Naive thymus-derived CD4-positive, alpha-beta T cell (primary cell): ENCODE measurements at places on chromosomes 12 and 14. TPM values are rescaled to one million over a fixed set of nuclear protein-coding genes. Genes with fewer than 3 reads are reported as not detected.
A peak's percentile ranks its signal among the peaks of the same experiment; 100 is the strongest.

GRCh38 chr12:115422845-115423545 lies 739.0 kb upstream of the TBX3 start:
- H3K27me3 ChIP-seq, result no peaks in the 10 kb centered on the region
- no peak for DNase-seq
- no peaks in the 10 kb centered on the region for H3K4me1 ChIP-seq
- no peaks in the 10 kb centered on the region for H3K36me3 ChIP-seq
- H3K4me3 ChIP-seq, result no peak overlapping the region

DNA sequence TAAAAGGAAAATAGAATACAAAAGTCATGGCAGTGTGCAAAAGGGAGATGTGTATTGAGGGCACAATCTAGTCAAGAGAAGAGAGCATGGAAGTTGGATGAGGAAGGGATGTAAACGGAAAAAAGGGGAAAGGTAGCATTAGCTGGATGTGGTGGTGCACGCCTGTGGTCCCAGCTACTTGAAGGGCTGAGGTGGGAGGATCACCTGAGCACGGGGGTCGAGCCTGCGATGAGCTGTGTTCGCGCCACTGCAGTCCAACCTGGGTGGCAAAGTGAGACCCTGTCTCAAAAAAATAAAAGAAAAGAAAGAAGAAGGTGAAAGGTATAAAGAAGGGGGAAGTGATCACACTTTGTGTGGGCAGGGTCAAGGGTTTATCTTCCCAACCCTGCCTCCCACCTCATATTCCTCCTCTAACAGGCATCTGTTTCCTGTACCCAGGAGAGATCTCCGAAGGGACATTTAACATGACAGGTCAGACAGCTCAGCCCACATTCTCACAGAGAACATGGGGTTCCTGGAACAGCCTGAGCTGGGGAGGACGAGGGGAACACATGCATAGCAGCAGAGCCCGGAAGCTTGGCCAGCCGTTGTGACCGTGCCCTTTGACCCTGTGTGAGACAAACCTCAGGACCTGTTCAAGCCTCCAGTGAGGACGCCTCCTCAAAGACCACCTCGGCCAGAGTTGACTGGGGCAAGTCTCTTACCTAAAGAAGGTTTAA lies 8.9 kb downstream of the RNASE11 start:
- H3K4me3 ChIP-seq, result no peak overlapping the region
- H3K4me1 ChIP-seq, result no peaks in the 10 kb centered on the region
- H3K27ac ChIP-seq, result no peak overlapping the region
- no peak for DNase-seq
- H3K27me3 ChIP-seq, result no peaks in the 10 kb centered on the region
- no peaks in the 10 kb centered on the region for H3K36me3 ChIP-seq

GRCh38 chr14:24251880-24252288 lies 9.5 kb upstream of the TINF2 start:
- no peak for DNase-seq
- H3K27me3 ChIP-seq, result no peaks in the 10 kb centered on the region
- no peaks in the 10 kb centered on the region for H3K4me1 ChIP-seq
- peaks cover 44% of the 10 kb centered on the region for H3K36me3 ChIP-seq
- no peak overlapping the region for H3K27ac ChIP-seq

- no peaks in the 10 kb centered on the region for H3K27me3 ChIP-seq
- no peaks in the 10 kb centered on the region for H3K36me3 ChIP-seq
- H3K27ac ChIP-seq, result peak overlapping the region; percentile 80
- peak; percentile 21 for DNase-seq
- peak overlapping the region; percentile 36 for H3K4me3 ChIP-seq
Measured at GRCh38 chr12:111596985-111597830, 1.9 kb downstream of the ATXN2 start.

GRCh38 chr12:76762601-76762980 lies 1.3 kb upstream of the ZDHHC17 start:
- H3K4me3 ChIP-seq, result no peak overlapping the region
- no peak for DNase-seq
- H3K36me3 ChIP-seq, result no peaks in the 10 kb centered on the region
- no peaks in the 10 kb centered on the region for H3K27me3 ChIP-seq
- H3K4me1 ChIP-seq, result peaks cover 13% of the 10 kb centered on the region

DNA sequence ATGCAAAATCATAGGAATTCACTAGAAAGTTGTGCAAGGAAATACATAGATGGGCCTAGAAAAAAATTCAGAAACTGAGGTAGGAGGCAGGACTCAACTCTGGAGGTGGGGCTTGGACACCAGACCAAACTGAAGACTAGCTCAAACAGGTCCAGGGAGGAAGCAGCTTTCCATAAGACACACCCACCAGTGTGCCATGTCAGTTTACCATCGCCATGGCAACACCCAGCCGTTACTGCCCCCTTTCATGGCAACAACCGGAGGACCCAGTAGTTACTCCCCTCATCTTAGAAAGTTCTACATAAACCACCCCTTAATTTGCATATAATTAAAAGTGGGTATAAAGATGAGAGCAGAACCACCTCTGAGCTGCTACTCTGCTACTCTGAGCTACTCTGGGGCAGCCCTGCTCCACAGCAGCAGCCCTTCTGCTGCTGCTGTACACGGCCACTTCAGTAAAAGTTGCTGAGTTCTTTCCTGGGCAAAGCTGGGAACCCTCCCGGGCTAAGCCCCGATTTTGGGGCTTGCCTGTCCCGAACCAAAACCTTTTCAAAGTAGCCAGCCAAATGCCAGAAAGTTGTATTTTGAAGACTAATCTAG lies 30.8 kb upstream of the NINJ2 start:
- no peak overlapping the region for H3K4me3 ChIP-seq
- no peak overlapping the region for H3K27ac ChIP-seq
- peaks cover 17% of the 10 kb centered on the region for H3K4me1 ChIP-seq
- DNase-seq, result no peak

DNA sequence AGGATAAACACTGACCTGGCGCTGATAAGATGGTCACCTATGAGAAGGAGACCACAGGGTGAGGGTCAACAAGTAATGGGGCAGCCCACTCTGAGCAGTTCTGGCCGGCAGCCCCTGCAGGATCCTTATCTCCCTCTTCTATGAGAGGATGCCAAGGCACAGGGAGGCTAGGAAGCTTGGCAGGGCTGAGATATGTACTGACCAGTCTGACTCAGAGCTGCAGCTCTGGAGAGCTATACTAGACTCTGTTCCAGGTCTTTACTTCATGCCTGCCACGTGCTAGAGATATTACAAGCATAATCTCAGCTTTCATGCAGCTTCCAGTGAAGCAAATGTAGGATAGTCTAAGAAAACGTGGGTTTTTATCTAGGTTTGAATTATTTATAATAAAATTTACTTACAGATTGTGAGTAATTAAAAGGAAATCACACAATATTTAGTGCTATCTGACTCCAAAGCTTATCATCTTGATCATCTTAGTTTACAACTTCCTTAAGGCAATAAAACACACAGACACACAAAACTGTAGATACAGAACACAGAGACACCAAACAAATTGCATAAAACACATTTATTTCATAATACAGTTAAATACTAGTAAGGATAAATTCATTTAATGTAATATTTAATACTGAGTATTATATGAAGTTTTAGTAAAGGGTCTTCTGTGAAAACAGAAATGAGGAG lies 32.3 kb downstream of the GIT2 start:
- H3K27ac ChIP-seq, result peak overlapping the region; percentile 19
- H3K36me3 ChIP-seq, result peaks cover 82% of the 10 kb centered on the region
- no peak overlapping the region for H3K4me3 ChIP-seq
- H3K27me3 ChIP-seq, result no peaks in the 10 kb centered on the region

DNA sequence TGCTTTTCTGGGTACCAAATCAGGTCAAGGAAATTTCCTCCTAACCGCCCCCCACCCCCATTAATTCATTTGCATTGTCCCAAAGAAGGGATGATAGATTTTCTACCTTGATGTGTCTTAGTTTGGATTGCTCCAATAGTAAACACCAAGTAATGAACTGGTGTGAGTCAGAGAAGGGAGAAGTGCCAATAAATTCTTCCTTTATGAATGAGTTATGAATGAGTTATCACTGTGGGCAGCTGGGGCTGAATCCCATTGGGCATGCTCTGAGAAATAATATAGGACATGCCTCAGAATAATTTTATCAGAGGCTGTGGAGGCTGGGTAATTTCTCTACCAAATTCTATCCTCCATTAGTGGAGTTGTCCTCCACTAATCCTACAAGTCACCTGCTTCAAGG lies 277.9 kb upstream of the FLRT2 start:
- no peak overlapping the region for H3K4me3 ChIP-seq
- no peak for DNase-seq
- no peak overlapping the region for H3K27ac ChIP-seq
- H3K36me3 ChIP-seq, result no peaks in the 10 kb centered on the region

- H3K27ac ChIP-seq, result peak overlapping the region; percentile 86
- H3K27me3 ChIP-seq, result no peaks in the 10 kb centered on the region
- peak overlapping the region; percentile 91 for H3K4me3 ChIP-seq
- DNase-seq, result no peak
Measured at GRCh38 chr14:73492043-73492552, 1.4 kb downstream of the RIOX1 start.

- H3K36me3 ChIP-seq, result no peaks in the 10 kb centered on the region
- H3K4me3 ChIP-seq, result no peak overlapping the region
- H3K4me1 ChIP-seq, result no peaks in the 10 kb centered on the region
- no peak for DNase-seq
- H3K27me3 ChIP-seq, result no peaks in the 10 kb centered on the region
- H3K27ac ChIP-seq, result no peak overlapping the region
Measured at GRCh38 chr14:22668417-22668816, 24.3 kb upstream of the OR6J1 start.

DNA sequence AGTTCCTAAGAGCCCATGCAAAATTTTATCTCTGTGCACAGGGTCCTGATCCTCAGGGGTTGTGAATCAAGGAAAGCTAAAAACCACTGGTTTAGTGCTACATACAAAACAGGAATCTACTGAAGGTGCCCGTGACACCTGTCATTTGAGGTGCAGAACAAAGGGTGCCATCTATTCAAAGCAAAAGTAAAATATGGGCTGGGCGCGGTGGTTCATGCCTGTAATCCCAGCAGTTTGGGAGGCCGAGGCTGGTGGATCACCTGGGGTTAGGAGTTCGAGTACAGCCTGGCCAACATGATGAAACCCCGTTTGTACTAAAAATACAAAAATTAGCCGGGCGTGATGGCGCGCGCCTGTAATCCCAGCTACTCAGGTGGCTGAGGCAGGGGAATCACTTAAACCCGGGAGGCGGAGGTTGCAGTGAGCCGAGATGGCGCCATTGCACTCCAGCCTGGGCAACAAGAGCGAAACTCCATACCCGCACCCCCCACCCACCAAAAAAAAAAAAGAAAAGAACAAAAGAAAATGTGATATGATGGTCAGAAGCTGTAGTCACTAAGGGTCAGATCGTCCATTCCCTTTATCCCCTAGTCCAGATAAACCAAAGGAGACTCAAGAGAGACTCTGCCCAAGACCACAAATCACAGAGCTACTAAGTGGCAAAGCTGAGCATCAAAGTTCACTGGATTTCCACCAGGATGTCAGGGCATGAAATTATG lies 3.4 kb downstream of the PPTC7 start:
- H3K27ac ChIP-seq, result peak overlapping the region; percentile 74
- no peaks in the 10 kb centered on the region for H3K27me3 ChIP-seq
- peak overlapping the region; percentile 42 for H3K4me3 ChIP-seq

DNA sequence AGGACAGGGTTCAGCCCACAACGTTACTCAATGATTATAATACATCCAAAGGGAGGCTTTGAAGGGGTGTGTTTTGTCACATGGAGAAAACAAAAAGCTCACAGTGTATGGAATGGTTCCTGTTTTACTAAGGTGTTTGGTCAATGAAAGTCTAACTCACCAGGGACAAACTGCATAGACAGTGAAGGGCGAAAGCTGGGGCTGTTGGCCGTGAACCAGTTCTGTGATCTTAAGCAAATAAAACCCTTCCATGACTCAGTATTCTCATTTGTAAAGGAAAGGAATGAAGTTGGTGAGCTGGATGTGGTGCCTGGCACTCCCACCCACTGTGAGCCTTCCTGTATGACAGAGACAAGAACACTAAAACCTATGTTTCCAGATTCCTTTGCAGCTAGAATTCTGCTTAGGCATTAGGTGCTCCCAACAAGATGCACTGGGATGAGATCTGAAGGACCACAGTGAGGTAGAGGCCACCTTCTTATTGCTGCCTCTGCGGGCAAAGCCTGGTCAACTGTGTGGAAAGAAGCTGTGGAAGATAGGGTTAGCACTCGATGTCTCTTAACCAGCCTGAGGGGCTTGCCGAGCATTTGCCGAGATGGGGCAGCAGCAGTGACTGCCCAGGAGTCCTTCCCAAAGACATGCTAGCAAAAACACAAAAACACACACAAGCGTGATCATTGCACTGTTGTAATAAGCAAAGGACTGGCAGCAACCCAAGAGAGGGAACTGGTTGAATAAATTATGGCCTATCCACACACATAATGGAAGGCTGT lies 48.5 kb downstream of the VCPKMT start:
- H3K27me3 ChIP-seq, result no peaks in the 10 kb centered on the region
- H3K27ac ChIP-seq, result no peak overlapping the region
- H3K4me3 ChIP-seq, result no peak overlapping the region
- DNase-seq, result no peak
- peaks cover 33% of the 10 kb centered on the region for H3K4me1 ChIP-seq

DNA sequence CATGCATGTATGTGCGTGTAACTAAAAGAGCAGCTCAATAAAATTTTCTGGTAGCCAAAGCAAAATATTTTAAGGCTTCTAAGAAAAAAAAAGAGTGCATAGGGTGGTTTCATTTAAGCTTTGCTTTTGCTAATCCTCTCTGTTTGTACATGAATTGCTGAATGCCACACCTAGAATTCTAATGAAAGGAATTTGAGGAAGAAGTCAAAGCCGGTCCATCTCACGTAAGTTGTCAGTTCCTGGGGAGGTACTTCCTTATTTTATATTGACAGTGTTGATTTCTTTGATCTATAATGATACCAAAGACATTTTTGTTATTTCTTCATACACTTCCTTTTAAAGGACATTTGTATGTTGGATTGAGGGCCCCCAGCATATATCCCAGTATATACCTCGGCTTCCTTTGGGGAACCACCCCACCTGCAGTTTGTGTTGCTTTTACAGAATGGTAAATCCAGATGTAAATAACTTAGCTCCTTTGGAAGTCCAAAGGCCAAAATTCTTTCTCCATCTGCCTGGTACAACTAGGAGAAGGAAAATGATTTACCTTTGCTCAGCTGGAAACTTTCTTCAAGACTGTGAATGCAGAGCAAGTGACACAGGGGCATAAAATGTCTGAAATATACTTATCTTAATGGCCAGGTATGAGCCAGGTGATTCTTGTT lies 420.9 kb upstream of the ATP2B1 start:
- no peak overlapping the region for H3K27ac ChIP-seq
- H3K36me3 ChIP-seq, result no peaks in the 10 kb centered on the region
- no peaks in the 10 kb centered on the region for H3K4me1 ChIP-seq
- no peak overlapping the region for H3K4me3 ChIP-seq
- DNase-seq, result no peak

DNA sequence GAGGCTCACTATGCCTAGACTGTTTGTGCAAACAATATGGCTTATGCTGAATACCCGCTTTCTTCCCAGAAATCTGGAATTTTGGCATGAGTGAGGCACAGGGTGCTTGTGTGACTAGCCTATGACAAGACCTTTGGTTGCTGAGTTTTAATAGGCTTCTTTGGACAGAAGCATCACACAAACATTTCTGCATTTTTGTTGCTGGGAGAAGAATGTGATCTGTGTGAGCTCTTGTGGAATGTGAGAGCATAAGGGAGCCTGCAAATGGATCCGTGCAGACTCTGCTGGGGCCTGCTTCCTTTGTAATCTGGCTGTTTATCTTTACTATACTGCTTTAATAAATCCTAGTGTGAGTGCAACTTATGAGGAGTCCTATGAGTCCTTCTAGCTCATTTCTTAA lies 83.0 kb upstream of the ZDHHC17 start:
- no peak overlapping the region for H3K4me3 ChIP-seq
- H3K27ac ChIP-seq, result no peak overlapping the region
- no peaks in the 10 kb centered on the region for H3K4me1 ChIP-seq
- H3K36me3 ChIP-seq, result no peaks in the 10 kb centered on the region
- DNase-seq, result no peak

GPHN gene
- 17.7 TPM for total RNA-seq

MPHOSPH9 gene
- 77.1 TPM for total RNA-seq

SLC6A15 gene
- total RNA-seq, result not detected

FGF6 gene
- total RNA-seq, result not detected

PPP1R36 gene
- total RNA-seq, result not detected

AICDA gene
- not detected for total RNA-seq

DHRS2 gene
- total RNA-seq, result not detected
